Activated T-helper 1 cell treated with anti-CD3 and anti-CD28 coated beads, Interleukin-2, amount 50 U/mL, for 16 hours (primary cell): ENCODE measurements at places on chromosomes 4 and X.

DNA sequence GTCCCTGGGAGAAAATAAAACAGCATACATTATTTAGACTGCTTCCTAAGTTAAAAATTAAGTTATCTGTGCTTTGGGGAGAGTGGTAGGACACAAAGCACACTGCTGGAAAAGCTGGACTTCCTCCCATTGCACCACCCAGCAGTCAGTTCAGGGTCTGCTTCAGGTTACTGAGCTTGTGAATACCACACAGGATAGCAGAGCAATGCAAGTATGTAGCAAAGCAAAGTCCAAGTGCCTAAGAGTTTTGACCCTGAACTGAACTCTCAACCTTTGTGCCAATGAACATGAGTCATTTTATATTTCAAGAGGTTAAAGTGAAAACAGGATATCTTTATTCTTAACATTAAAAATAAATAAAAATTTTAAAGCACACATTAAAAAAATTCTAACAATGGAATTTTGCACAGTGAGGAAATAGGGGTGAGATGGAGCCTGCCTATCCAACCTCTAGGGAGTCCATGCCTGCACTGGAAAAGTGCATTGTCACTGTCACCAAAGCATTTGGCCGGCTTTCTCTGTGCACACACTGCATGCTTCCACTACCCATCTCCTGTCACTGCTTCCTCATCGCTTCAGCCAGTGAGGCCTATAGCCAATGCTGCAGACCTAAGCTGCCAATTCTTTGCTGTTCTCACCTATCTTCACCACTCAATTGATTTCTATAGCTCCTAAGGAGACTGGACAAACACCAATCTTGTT lies 50.9 kb downstream of the ABCG2 start:
- no peak for DNase-seq

DNA sequence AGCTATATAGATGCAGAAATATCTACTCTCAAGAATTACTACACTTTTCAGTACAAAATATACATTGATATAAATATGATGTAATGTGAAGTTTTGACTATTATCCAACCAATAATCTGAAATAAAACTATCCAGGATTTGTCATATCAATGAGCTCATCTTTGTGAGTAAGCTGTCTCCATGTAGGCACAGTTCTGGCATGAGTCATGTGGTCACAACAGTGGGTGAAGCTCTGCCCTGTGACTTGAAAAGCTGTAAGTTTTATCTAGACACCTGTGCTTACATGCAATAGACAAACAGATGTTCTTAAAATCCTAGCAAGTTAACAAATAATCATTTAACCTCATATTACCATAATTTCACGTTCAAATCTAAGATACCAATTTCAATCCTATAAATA lies 192.7 kb downstream of the GABRG1 start:
- no peak for DNase-seq

GRCh38 chr4:71602289-71602900 lies 181.5 kb downstream of the GC start:
- no peak for DNase-seq

DNA sequence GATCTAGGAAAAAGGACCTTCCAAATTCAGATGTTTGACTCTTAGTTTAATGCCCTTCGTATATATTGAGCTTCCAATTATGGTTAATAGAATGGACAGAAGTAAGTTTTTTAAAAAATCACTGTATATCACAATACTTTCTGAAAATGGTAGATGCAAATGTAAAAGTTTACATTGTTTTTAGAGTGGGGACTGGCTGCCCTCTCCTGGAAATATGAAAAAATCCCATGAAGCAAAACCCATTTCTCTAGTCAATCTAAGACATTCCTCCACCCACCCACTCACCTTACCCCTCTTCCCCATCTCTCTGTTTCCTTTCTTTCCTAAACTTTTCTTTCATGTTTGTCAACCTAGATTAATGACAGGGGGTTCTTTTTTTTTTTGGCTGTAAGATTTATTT lies 134.5 kb downstream of the ARHGAP6 start:
- no peak for DNase-seq

DNA sequence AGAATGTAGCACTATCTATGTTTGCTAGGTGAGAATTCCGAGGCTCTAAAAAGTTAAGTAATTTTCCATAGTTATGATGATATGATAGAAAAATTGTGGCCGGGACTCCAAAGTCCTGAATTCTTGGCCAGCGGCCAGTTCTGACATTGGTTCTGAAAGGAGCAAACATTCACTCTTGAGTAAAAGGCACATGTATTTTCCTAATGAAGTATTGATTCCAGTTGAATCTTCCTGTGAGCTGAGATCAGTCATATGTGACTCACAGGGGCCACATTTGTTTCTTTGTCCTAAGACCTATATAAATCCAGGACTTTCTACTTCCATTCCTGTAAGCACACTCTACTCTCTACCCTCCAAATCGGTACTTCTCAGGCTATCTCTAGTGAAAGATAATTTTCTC lies 349.9 kb downstream of the BMPR1B start:
- no peak for DNase-seq

DNA sequence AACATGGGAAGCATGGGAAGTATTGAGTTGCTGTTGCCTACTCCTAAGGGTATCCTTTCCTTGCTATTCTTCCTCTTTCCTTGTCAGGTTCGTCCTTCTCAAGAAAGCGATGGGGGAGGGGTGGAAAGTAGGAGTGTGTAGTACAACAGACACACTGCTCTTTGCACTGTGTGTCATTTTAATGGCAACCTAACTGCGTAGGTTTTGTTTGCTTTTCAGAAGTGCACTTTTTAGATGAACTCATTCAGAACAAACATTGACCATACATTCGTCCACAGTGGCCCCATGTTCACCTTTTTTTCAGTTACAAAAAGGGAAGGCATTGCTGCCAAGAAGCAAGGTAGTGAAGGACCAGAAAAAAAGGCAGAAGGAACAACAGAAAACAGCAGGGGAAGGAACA lies 10.2 kb upstream of the YIPF6 start:
- no peak for DNase-seq

DNA sequence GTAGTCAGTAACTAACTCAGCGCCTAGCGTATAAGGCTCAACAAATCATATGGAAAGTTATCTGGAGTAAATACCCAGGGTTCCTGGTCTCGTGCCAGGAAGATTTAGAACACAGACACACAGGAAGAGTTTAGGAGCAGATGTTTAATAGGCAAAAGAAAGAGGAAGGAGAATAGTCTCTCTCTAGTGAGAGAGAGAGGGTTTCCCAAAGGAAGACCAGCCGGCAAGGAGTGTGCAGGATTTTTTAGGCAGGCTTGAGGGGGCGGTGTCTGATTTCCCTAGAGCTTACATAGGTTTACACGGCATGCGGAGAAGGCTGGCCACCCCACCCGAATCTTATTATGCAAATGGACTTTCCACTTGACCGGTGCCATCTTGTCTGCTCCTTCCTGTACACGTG lies 284.0 kb upstream of the FRG1 start:
- DNase-seq = no peak

DNA sequence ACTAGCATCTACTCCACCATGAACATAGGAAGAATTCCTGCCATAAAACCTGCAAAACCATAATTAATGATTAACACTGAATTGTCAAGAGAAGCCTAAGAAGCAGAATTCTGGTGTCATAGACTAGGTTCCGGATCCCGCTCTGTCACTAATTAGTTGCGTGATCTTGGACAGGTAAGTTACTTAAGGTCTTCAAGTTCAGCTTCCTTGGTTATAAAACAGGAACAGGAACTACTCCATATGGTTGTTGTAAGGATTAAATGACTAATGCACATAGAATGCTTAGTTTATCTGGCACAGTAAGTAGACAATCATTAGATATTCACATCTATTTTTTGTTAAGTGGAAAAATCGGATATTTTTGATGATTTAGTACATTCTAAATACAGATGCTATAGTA lies 14.3 kb downstream of the G3BP2 start:
- DNase-seq = no peak

DNA sequence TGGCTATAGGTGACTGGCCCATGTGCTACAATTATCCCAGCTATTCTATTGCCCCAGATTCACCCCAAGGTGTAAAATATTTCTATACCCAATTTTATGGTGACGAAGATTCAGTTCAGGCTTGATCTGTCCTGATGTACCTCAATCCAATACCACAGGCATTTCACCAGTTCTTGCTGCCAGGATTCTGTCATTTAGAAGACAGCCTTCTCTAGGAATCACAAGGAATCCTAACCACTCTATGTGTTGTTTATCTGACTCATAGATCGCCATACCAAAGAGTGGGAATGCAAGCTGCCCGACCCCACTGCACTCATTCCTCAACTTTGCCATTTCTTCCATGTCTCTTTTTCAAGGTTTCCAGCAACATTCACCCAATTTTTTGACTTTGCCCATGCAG lies 355.0 kb upstream of the EMCN start:
- DNase-seq = no peak

GRCh38 chr4:20393486-20394100 lies 141.9 kb downstream of the SLIT2 start:
- DNase-seq = no peak

- DNase-seq = no peak
Measured at GRCh38 chr4:63620271-63620670, 789.0 kb downstream of the TECRL start.

GRCh38 chrX:99750721-99751120 lies 659.4 kb downstream of the PCDH19 start:
- DNase-seq = no peak

GRCh38 chrX:12790885-12791256 lies 341 bp upstream of the PRPS2 start:
- DNase-seq = no peak

DNA sequence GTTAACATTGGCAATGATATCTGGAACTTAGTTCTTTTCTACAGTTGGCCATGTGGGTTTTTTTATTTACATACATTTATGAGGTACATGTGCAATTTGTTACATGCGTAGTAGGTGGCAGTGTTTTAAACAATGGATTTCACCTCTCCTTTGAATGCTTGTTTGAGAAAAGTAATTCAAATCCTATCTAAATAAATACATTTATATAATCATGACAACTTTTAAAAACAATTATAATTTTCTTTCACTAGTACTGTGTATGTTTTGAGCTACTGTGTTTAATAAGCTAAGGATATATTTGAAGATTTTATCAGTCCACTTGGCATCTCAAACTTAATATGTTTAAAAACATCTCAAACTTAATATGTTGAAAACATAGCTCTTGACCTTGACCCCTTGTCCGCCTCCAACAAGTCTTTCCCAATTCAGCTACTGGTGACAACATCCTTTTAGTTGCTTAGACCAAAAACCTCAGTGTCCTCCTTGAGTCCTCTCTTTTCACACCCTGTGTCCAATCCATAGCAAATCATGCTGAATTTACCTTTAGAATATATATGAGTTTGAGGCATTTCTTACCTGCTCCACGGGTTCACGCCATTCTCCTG lies 14.5 kb downstream of the GUCY1B1 start:
- no peak for DNase-seq

GRCh38 chr4:158805635-158806471 lies 37.0 kb downstream of the FNIP2 start:
- DNase-seq = no peak

GRCh38 chrX:109624641-109625616 lies at the start of gene KCNE5:
KCNE5 (minus strand) TSS chrX:109625172; CDS start chrX:109625020, 152 bp downstream.
- no peak for DNase-seq

DNA sequence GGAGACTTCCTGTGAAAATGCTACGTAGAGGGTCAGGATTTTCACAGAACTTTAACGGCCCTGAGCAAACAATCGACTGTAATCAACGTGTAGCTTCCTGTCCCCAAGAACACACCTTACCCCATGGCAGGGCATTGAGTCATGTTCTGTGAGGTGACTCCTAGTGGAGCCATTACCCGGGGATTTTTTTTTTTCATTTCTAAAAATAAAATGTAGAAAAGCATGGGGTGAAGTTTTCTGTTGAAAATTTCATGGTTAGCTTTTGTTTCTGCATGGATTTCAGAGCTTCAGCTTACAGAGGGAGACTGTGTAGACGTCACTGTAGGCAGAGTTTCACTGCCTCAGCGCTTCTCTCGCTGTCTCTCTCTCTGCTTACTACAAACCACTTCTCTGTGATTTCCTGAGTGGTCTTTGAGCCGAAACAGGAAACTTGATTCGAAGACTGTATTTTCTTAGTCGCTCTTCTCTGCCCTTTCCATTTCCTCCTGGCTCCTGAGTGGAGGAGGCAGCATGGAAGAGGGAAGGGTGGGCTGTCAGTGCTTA lies 111.7 kb downstream of the NFKB1 start:
- DNase-seq = no peak

DNA sequence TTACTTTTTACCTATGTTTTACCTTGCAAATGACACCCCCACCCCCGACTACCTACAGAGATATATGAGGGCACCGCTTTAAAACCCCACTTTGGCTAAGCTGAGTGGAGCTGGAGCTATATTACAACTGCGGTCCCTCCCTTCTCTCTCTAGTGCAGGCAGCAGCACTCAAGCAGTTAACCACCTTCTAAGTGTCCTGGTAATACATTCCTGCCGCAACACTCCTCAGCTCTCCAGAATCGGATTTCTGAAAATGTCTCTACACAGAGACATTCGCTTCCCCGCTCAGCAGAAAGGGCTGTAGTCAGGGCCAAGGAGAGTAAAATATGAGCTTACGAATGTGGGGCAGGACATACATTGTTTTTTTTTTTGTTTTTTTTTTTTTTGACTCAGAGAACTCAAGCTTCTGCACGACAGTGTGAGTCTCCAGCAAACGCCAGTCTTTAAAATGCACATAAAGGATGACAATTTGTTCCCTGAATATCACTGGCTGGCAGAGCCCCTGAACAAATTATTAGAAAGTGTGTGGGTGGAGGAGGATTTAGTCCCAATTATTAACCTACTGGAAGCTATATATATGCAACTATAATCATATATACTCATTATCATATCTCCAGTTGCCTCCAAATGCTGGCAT lies 287.0 kb upstream of the TET2 start:
- DNase-seq = no peak
